ENCODE measurements at places on chromosomes 7 and 10.
A peak's percentile ranks its signal among the peaks of the same experiment; 100 is the strongest.

GRCh38 chr7:99631295-99632109 is 14.8 kb downstream of the ZSCAN25 start:
- DNase-seq, result no peak

DNA sequence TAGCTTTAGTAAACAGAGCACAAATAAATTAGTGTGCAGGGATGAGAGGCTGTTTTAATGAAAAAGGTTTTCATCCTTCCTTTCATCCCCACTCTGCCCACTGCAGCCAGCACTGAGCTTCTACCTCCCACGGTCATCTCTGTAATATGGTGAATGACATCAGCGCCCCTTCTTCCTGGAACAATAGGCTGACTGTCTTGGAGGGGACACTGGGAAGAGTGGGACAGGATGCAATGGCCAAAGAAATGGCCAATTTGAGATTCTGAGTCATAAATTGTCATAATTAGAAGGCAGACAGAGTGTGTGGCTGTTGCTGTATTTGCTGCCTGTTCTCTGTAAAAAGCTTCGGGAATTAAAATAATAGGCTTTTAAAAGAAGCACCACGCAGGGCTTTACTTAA is 126.7 kb upstream of the CALN1 start:
- DNase-seq, result no peak

GRCh38 chr10:13860886-13861285 is 274.1 kb downstream of the PRPF18 start:
- no peak for DNase-seq

GRCh38 chr7:7439564-7439963 is 96.1 kb downstream of the COL28A1 start:
- DNase-seq, result no peak

DNA sequence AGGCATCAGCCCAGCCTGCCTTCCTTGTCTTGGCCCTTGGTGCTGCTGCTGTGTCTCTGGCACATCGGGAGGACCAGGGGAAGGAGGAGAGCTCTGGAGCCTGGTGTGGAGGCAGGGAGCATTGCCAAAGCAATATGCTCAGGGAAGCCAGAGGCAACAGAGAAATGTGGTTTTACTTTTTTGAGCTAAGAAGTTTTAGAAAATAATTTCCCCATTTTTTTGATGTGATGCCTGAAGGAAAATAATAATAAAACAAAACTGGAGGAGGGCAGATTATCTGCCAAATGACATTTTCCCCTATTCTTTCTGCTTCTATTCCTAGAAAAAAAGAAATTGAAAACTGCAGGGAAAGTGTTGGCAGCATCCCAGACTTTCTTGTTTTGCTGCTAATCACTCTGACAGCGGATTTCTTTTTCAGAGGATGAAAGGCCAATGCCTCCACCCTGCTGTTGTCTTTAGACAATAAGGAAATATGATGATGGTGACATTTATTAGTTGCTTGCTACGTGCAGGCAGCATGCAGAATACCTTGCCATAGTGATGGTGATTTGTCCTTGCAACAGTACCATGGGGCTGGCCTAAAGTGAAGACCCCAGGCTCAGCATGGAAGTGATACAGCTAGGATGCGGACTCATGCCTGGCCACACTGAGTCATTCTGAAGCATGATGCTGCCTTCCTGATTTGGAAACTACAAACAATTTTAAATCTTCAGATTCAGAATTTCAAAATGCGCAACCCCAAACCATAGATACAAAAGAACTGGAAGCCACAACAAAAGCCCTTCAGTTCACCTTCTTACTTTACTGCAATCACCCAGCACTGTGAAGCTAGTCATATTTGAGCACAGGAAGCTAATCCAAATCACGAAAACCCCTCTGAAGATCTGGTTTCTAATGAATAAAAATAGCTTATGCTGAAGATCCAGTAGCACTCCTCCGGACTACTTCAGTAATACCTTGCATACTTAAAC is 260.2 kb upstream of the TMEM72 start:
- DNase-seq, result peak; percentile 17

GRCh38 chr7:92794831-92795230 is 41.5 kb downstream of the CDK6 start:
- no peak for DNase-seq

GRCh38 chr10:131757285-131758058 is 143.3 kb upstream of the PPP2R2D start:
- DNase-seq, result no peak

GRCh38 chr10:9634466-9634865 is 1383.2 kb upstream of the CELF2 start:
- DNase-seq, result peak; percentile 80

GRCh38 chr7:106895246-106895864 is 30.3 kb downstream of the PIK3CG start:
- no peak for DNase-seq

DNA sequence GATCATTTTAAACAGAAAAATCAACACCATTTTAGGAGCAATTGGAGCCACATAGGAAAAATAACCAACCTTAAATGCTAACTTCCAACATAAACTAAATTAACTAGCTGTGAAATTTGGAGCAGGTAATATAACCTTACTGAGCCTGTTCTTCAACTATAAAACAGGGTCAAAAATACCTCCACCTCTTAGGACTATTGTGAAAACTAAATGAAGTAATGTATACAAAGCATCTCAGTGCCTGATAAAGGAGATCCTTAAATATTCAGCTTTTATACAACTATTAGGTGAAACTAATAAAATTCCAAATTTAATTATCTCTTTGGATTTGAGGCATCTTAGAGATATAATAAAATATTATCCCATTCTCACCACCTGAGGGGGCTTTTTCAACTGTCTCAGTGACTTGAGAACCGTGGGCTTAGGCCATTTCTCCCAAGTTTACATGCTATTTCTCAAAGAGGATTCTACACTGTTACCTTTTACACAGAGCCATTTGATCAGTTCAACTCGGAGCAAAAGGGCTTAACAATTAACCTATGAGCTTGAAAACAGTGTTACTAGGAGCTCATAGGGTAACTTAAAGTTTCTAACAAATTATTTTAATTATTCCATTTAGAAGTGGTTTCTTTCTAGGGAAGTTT is 165.0 kb upstream of the ASAH2 start:
- DNase-seq, result no peak

GRCh38 chr7:157022681-157023588 is 12.5 kb upstream of the MNX1 start:
- DNase-seq, result no peak

DNA sequence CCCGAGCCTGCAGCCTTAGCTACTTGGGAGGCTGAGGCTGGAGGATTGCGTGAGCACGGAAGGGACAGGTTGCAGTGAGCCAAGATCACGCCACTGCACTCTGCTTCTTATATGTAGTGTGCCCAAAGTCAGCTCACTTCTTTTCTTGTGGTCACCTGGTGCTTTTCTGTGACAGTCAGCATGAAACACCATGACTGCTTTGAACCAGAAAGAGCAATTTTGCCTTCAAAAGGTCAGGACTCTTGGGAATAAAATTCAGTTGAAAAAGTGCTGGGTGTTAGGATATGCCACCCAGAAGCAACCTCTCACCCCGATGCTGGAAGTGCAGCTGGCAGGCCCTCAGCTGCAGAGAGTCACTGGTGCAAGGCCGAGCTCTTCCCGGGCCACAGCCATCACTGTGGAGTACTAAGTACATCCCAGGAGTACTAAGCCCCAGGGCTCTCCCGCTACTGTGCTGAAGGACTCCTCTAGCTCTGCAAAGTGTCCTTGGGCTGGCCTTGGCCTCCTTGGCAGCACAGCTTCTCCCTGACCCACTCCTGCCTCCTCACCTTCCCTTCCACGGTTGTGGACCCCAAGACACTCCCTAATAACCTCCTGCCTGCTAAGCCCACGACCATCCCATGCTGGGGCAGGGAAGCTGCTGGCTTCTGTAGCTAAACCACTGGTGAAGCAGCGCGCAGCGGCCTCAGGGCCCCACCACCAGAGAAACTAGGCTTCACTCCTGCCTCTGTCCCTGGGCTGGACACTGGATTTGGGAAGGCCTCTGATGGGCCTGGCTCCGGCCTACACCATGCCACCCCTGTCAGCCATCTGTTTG is 17.6 kb upstream of the GDI2 start:
- no peak for DNase-seq

DNA sequence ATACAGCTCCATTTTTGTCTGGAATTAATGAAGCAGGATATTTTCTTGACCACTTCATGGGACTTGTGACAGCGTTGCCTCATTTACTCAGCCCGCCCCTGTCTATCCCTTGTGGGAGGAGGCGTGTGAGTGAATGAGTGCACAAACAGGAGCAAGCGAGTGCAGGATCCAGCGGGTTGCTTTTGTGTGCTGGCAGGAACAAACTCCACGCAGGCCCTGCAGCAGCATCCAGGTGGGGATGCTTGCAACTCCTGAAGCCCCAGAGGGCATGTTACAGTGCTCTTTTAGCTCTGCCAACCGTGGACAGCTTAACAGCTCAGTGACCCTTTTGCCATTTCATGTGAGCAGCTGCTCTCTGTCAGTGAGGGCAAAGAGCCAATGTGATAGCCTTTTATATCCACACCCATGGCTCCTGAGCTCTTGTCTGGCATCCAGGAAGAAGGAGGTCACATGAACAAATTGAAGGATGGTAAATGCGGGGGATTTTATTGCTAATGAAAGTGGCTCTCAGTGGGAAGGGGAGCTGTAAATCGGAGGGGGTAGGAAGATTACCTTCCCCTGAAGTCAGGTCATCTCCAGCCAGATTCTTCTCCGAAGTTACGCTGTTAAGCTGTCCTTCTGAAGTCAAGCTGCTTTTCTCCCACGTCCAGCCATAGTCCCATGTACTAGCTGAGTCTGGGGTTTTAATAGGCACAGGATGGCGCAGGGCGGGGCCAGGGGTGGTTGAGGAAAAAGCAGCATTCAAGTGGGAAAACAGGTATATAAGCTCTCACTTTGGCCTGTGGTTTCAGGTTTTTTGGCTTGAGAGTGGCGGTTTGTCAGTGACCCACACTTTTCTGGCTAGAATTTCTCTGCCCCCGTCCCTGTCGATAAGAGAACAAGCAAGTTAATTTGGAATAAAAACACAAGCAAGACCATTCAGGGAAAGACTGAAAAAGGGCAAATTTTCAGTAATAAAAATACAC is 714.7 kb upstream of the MBL2 start:
- DNase-seq, result no peak

Data from astrocyte (in vitro differentiated cells and primary cell).